Activated CD4-positive, alpha-beta T cell treated with anti-CD3 and anti-CD28 coated beads, Interleukin-2, amount 10 ng/mL, durations not matched to agents 7 days and 5 days (primary cell): ENCODE measurements at places on chromosomes 7 and 10.

- no peak for DNase-seq
Measured at GRCh38 chr7:34354899-34355298, 303.1 kb upstream of the NPSR1 start.

- DNase-seq = no peak
Measured at GRCh38 chr7:16739863-16740622, 13.5 kb upstream of the TSPAN13 start.

- DNase-seq = no peak
Measured at GRCh38 chr7:121557034-121557892, 161.2 kb upstream of the FAM3C start.

GRCh38 chr7:25028370-25029021 is 48.5 kb upstream of the OSBPL3 start:
- peak; percentile 53 for DNase-seq

DNA sequence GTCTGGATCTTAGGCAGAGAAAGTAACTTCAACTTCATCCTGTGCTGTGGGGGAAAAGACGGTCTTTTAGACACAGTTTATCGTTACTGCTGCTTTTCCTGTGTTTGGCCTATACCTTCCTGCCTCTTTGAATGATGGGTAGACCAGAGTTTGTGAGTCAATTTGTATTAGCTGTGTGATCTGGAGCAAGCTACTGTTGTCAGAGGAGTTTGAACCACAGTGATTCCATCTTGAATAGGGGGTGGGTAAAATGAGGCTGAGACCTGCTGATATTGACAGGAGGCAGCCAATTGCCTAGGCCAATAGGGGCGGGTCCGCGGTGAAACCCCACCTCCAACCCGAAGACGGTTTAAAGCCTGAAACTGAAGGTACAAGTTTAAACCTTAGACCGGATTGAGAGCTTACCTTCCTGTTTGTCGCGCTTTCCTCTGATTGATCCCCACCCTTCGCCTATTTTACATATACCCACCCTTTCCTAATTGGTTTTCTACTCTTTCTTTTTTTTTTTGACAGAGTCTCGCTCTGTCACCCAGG is 35.8 kb upstream of the EIF4H start:
- DNase-seq = no peak

DNA sequence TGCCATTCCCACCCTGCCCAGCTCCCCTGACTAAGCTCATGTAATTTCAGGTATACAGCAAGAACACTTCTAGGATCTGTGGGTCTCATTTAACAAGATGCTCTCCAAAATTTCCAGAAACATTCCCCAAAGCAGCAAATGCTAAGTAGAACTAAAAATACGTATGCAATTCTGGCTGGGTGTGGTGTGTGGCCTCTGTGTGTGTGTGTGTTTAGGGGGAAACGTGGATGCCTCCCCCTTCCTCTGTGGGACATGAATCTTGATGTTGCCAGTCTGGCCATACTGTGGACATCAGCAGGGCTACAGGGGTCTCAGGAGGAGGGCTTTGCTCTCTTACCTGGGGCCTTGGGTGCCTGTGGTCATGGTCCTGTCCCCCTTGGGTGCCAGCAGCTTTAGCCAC is 18.4 kb downstream of the EMX2 start:
- no peak for DNase-seq

DNA sequence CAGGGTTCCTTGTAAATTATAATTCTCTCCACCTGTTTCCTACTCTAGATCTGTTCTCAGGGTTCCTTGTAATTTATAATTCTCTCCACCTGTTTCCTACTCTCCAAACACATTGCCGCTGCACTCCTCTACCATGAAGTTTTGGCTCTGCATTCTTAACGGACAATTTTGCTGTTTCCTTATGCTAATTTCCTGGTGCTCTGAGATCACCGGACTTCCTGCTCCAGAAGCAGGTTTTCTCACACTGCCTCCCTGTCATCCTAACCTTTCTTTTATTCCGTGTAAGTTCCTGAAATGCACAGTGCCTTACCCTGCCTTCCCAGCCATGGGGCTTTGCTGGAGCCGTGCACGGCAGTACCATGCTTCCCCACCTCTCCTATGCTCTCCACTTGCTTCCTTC is 256.8 kb downstream of the PLXNA4 start:
- no peak for DNase-seq

DNA sequence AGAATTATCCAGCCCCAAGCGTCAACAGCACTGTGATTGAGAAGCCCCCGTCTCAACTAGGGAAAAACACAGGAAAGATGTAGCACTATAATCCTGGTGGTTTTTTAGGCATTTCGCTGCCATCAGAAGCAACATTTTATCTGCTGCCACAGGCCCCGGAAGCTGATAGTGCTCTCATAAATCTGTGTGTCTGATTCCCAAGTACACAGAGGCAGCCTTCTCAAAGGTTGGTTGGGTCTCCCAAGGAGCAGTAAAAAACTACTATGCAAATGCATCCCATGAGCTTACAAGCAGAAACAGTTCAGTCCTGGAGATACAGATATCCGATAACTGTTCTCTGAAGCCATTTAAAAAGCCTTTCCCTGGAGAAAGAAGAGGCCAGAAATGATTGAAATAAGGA is 45.8 kb upstream of the LYZL1 start:
- DNase-seq = no peak

GRCh38 chr10:109845308-109845707 is 78.0 kb downstream of the XPNPEP1 start:
- no peak for DNase-seq

GRCh38 chr10:113480851-113481502 is 71.9 kb upstream of the HABP2 start:
- DNase-seq = no peak
